Caco-2 (cell line): ENCODE measurements at places on chromosomes 1 and 21.
A peak's percentile ranks its signal among the peaks of the same experiment; 100 is the strongest.

DNA sequence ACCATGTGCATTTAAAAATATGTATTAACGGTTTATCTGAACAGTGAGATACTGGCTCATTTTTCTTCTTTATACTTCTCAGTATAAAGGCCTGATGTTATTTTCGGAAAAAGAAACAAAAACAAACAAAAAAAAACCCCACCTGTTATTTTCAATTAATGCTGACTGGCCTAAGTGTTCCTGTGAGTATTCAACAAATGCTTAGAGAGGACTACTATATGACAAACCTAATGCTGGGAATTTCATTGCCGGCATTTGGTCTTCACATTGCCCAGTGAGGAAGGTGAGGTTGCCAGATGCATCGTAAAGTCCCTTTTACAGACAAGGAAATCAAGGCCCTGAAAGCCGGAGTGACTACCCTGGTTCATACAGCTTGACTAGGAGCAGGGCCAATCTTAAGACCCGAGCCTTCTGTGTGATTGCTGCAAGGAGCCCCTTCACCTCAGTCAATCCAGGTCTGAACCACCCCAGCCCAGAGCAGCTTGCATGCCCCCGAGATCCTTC lies 599 bp downstream of the MRPL24 start:
- DNase-seq: no peak

DNA sequence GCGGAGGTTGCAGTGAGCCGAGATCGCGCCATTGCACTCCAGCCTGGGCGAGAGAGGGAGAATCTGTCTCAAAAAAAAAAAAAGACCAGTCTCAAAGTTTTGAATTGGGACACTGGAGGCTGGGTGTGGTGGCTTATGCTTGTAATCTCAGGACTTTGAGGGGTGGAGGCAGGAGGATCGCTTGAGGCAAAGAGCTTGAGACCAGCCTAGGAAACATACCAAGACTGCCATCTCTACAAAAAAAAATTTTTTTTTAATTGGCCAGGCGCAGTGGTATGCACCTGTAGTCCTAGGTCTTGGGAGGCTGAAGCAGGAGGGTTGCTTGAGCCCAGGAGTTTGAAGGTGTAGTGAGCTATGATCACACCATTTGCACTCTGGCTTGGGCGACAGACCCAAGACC lies 3.9 kb downstream of the ZBTB8B start:
- DNase-seq: no peak

GRCh38 chr1:66938613-66939012 lies 13.8 kb downstream of the MIER1 start:
- no peak for DNase-seq

DNA sequence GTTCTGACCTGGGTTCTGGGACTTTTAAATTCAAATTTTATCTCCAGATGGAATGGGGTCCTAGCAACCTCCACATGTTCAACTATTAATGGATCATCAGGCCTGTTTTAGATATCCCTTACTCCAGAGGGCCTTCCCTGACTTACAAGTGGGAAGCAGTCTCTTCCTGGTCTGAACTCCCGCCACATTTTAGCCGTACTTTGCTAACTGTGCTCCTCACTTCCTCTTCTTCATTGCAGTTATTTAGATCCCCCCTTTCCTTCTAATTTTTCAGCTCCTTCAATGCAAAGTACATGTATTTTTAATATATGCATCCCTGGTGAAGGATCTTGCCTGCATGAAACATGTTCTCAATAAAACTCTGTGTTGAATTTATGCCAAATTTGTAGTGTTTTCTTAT lies 3.7 kb downstream of the CD1A start:
- DNase-seq: no peak

DNA sequence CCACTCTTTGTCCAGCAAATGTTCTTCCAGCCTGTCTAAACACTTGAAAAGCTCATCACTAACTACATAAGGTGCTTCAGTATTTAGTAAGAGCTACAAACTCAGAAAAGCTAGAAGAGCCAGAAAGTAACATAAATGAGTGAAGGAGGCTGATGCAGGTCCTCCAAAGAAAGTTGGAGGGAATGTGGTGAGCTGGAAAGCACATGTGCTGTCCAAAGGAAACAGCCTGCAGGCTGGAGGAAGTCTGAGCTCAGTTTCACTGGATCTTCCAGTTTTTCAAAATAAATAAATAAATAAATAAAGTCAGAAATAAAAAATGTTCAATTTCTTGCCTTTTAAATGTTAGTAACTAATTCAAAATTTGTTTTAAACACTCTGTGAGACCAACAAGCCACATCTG lies 25.5 kb downstream of the ZC3H11B start:
- DNase-seq: no peak

GRCh38 chr1:179754041-179754624 lies 11.0 kb downstream of the FAM163A start:
- no peak for DNase-seq

DNA sequence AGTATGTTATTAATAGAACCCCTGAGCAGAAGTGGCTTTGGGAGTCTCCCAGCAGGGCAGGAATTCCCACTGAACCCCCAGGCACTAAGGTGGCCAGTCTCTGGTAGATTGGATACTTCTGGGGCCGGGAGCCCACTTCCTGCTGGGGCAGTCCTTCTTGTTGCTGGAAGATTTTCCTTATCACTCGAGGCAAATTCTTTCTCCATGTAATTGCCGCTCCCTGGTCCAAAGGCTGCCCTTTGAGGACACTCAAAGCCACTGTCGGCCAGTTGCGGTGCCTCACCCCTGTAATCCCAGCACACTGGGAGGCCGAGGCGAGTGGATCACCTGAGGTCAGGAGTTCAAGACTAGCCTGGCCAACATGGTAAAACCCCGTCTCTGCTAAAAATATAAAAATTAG lies 22.6 kb upstream of the TNFRSF1B start:
- peak; percentile 92 for DNase-seq

GRCh38 chr1:84166797-84167196 lies 22.7 kb downstream of the PRKACB start:
- DNase-seq: no peak

GRCh38 chr1:22673486-22674409 lies 20.7 kb downstream of the C1QB start:
- DNase-seq: no peak

DNA sequence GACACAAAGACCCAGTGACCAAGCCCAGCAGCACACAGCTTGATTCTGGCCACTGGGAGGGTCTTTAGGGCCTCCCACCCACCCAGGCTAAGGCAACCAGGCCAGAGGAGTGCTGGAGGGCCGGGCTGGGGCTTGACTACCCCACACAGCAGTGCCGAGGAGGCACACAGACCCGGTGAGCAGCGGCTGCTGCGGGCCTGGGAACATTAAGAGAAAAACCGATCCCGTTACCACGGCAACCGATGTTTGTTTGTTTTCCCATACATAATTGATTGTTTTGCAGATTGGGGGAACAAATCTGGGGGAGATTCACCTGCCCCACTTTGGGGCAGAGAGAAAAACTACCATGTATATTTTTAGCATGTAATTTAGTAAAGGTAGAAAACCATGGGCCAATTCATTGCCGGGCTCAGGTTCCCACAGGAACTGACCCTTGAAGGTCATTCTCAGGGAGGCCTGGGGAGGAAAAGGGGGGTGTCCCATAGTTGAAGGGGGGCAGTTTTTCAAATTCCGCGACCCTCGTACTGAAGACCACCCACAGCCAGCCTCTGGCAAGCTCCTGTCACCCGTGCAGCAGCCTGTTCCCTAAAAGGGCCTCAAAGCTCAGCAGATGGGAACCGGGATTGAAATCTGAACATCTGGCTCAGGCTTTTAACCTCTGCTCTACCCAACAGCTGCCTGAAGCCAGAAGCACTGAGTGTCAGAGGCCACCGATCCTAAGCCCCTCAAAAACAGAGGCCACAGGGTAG lies 35.3 kb downstream of the CHD5 start:
- DNase-seq: no peak

DNA sequence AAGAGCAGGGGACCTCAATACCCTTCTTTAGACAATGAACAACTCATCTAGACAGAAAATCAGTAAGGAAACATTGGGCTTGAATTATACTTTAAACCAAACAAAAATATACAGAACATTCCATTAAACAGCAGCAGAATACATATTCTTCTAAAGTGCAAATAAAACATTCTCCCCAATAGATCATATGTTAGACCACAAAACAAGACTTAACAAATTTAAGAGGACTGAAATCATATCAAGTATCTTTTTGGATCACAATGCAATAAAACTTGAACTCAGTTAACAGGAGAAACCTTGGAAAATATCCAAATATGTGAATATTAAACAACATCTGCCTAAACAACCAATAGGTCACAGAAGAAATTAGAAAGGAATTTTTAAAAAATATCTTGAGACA lies 47.7 kb upstream of the HP1BP3 start:
- no peak for DNase-seq

DNA sequence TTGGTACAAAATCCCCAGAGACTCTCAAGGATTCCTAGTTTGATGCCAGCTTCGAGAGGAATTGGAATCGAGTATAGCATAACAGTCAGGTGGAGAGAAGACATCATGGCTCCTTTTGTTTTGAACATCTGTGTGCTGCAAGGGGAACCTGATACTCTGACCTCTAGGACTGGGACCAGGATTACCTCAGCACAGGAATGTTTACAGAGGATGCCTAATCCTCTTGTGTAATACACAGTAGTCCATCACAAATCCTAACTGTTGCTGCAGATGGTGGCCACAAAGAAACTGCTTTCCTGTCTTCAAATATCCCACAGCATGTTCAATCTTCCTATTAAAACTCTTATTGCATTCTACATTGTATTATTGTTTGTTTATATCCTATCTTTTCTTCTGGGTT lies 111.8 kb upstream of the PRMT6 start:
- DNase-seq: peak; percentile 3

DNA sequence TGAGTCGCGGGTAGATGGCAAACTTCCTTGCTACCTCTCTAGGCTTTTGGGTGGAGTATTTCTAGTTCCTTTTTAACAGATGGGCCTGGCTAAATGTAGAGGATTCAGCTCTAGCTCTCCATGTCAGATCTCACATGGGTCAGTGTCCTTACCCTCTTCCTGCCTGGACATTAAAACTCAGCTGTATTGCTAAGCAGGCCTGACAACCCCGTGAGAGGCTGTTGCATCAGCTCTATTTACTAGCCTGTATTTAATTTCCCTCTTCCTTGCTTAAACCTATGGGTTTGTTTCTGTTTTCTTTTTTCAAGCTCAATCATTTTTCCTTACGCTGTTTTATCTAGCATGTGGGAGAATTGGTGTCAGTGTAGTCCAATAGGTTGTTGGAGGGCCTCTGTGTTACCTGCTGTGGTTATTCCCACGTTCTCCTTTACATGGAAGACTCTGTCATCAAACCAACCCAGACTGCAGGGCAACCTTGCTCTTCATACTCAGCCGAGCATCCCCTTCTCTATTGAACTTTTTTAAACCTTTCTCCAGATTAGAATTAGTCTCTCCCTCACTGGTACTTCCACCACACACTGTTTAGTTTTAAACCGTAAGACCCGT lies 79.5 kb upstream of the BACH1 start:
- no peak for DNase-seq

DNA sequence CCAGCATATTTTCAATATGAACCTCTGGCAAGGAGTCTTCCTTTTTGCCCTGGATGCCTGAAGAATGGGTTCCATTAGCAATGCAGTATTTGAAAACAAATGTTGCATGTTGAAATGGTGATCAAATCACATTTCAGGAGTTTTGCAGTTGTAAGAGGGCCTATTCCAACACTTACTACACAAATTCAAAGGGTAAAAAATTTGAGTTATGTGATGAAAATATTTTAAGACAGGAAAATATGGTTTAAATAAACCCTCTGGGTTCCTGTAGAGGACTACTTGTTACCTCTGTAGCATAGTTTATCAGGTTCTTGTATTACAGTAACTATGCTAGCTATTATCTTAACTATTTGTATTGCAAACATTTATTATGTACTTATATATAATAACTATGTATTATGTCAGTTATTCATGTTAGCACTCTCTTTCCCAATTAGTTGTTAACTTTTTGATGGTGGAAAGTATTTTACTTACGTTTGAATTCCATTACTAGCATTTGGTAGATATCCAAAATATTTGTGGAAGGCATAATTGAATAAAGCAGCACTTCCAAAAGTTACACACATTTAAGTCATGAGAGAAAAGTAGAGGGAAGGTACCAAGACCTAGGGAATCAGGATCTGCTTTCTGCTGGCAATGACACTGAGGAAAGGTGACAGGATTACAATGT lies 312.9 kb downstream of the GRIK1 start:
- no peak for DNase-seq

GRCh38 chr1:77876884-77877283 lies 11.5 kb upstream of the NEXN start:
- DNase-seq: no peak

DNA sequence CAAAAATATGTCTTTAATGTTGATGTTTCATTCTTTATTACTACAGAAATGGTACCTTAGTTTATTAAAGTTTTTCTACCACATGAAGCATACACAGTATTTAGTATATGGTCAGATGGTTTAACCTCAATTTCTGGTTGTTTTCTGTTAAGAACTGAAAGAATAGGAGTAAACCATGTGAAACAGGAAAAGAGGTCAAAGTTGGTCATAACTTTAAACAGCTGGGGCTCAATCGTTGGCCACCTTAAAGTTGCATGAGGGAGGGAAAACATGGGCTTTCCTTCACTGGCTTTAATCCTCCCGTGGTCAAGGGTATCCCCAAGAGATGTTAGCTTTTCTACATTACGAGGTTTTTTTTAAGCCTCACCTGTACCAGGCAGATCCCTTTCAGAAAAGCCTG lies 483.3 kb upstream of the ADAMTS5 start:
- no peak for DNase-seq
